Activated CD4-positive, alpha-beta T cell treated with anti-CD3 and anti-CD28 coated beads, Interleukin-2, amount 10 ng/mL, durations not matched to agents 24 days and 14 days (primary cell): ENCODE measurements at places on chromosomes 13 and 19.

DNA sequence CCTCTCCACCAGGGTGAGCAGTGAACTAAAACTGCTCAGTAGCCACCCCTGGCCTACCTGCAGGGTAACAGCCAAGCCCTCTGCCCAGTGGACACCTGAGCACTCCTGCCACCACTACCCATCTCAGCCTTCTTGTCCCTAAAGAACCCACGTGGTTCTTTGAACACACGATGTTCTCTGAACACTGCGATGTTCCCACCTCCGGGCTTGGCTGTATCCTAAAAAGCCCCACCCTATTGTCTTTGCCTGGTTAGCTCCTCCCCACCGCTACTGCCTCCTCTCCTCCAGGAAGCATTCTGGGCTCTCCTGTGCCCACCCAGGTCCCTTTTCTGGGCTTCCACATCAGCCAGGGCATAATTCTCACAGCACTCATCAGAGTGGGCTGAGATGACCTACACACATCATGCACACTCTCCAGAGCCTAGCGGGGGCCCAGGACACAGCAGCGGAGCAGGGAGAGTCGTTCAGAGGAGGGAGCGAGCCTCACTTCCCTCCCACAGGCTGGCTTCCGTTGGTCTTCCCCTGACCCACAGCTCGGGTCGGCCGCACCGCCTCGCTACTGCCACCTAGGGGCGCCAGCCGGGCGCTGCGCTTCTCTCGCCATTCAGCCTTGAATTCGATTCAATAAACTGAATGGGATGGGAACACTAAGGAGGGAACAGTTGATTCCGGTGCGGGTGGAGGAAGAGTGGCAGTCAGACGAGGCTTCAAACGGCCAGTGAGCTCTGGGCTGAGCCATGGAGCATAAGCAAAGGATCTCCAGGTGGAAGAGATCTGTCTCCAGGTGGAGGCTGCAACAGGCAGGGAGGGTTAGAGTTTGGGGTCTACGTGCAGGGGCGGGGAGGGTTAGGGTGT is 3.2 kb downstream of the ELAVL1 start:
- peak; percentile 95 for DNase-seq

- DNase-seq, result no peak
These were observed 779.5 kb downstream of the GPC5 start for GRCh38 chr13:92177966-92178365.

DNA sequence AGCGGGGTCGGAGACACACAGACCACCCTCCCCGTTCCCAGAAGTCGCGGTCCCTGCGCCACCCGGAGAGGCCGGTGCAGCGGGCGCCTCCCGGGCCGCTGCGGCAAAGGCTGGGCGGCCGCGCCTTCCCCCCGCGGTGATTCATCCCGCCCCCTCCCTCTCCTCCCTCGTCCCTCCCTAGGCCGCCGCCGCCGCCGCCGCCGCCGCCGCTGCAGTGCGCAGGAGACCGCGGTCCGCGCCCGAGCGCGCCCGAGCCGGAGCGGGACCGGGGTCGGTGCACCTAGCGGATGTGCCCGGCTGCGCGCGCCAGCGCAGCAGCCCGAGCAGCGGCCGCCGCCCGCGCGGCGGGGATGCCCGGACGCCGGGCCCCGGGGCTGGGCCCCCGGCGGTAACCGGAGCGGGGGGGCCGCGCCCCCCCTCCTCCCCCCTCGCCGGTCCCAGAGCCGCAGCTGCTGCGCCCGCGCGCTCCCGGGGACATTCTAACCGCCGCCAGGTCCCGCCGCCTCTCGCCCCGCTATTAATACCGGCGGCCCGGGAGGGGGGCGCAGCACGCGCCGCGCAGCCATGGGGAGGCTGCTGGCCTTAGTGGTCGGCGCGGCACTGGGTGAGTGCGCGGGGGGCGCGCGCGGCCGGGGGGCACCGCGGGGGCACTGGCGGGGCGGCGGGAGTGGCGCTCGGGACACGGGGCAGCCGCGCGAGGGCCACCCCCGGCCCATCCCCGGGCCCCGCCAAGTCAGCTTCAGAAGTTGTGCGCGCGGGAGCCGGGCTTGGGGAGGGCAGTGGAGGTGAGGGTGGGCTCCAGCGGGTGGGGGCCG is at the start of gene SCN1B:
TSS of gene SCN1B (plus strand) at position 214 of the 815 bp plus-strand sequence. CDS start at position 565, 351 bp downstream.
- peak; percentile 85 for DNase-seq

GRCh38 chr13:76383676-76384461 is 502.3 kb downstream of the KCTD12 start:
- no peak for DNase-seq

GRCh38 chr13:27605099-27605498 is 15.2 kb downstream of the LNX2 start:
- no peak for DNase-seq

- no peak for DNase-seq
These were observed 139.6 kb downstream of the CACNA1A start for GRCh38 chr19:13366529-13367143.

DNA sequence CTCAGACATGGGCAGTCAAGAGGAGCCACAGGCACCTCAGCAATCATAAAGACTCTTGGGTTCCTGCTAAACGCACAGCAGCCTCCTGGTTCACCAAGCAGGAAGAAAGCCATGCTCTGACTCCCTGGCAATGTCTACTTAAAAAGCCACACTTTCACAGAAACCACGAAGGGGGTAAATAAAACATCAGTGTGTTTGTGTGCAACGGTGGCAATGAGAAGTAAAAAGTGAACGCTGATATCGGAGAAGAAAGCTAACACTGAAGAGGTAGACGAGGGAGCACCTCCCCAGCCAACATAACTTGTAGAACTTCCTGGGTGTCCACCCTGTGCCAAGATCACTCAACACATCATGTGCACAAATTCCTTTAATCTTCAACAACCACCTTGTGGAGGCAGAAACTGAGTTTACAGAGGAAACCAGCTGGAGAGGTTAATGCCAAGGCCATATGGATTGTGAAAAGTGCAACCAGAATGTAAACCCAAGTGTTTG is 30.2 kb downstream of the HSPH1 start:
- DNase-seq, result peak; percentile 65

- DNase-seq, result no peak
These were observed 363.1 kb downstream of the FGF14 start for GRCh38 chr13:102038787-102039186.
